ENCODE measurements at places on chromosomes 3 and 15.

GRCh38 chr3:55826731-55827496 lies 339.8 kb upstream of the WNT5A start:
- DNase-seq = no peak

DNA sequence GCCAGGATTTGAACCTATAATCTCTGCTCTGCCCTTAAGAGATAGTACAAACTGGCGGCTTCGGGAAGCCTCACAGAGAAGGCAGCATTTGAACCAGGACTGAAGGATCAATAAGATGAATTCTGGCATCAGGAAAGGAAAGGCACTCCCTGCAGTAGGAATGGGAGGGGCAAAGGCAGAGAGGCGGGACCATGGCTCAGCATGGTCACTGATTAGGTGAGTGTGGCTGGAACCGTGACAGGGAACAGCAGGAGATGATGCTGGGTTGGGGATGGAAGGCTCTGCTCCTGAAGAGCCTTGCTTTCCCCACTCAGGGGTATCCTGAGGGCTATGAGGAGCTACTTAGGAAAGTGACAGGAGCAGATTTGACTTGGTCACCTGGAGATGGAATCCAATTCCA lies 158.5 kb downstream of the FEZF2 start:
- no peak for DNase-seq

GRCh38 chr3:190229632-190230424 lies 92.4 kb downstream of the CLDN1 start:
- no peak for DNase-seq

DNA sequence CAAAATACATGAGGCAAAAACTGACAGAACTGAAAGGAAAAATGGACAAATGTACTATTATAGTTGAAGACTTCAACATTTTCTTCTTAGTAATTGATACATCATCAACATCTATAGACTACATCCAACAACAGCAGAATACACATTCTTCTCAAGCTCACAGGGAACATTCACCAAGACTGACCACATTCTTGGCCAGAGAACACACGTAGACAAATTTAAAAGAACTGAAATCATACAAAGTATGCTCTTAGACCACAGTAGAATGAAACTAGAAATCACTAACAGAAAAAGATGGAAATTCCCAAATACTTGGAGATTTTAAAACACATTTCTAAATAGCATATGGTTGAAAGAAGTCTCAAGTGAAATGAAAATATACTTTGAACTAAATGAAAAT lies 55.1 kb upstream of the NSMCE3 start:
- no peak for DNase-seq

- DNase-seq = no peak
Measured at GRCh38 chr3:7205962-7206361, 345.0 kb downstream of the GRM7 start.

GRCh38 chr3:57682284-57682683 lies 10.6 kb downstream of the DENND6A start:
- DNase-seq = no peak

DNA sequence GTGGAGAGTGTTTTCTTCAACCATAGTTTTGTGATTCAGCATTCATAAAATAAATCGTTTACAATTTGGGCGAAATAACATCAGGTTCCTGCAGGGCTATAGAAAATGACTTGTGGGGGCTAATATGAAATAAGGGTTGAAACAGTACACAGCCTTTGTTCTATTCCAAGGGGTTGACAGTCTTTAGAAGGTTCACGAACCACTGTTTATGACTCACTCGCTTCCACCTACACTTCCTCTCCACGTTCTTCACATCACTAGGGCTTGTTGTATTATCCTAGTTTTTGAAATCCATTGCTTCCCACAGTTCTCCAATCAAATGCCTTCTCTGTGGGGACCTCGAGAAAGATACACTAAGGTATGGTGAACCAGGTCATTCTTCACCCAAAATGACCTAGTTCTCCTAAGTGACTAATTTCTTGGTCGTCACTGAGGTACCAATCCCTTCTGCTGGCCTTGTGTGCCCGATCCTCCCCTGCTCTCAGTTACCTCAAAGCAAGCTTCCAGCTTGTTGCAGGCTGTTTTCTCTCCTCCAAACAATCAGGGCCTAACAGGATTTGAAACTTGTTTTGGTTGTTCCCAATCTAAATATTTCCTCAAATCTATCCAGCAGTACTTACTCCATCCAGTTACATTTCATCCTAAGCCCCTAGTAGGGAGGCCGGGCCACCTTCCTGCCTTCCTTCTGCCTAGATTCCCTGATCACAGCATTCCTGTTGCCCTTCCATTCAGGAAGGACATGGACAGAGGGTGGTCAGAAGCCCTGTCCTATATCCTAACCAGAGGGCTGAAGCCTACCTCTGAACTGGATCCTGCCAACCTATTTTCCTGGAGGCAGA lies 23.1 kb upstream of the TBL1XR1 start:
- no peak for DNase-seq

DNA sequence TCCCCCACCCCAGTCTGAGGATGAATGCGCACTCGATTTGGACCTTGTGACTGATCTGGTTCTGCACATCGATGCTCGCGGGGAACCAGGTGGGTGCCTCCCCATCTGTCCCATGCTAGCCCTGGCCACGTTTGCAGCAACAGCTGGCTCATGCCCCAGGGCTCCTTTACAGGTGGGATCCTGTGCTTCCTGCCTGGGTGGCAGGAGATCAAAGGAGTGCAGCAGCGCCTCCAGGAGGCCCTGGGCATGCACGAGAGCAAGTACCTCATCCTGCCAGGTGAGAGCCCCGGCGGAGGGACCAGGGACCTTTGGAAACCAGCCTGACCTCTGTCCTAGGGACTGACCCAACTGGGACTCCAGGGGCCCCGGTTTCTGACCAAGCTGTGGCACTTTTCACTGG lies 44.3 kb downstream of the DHX30 start:
- DNase-seq = no peak

GRCh38 chr15:45616901-45617323 lies 17.9 kb upstream of the SQOR start:
- DNase-seq = no peak

DNA sequence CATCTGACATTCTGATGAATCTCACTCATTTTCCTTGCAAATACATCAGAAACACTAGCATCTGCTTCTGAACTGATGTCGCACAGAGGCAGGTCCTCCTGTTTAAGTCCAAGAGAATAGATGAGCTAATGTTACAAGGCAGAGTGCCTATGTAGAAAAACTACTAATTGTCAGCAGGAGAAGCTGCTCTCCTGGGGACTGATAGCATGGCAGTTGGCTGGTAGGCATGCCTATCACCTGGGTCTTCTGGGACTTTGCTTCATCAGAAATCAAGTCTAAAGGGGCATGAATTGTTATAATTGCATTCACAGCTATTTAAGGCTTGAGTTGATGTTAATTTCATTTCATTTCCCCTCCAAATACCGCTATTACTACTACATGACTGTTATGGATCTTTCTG lies 457.2 kb downstream of the RAP2B start:
- no peak for DNase-seq

GRCh38 chr15:68385240-68385561 lies 46.8 kb downstream of the ITGA11 start:
- DNase-seq = no peak

- no peak for DNase-seq
Measured at GRCh38 chr15:79431636-79432344, at the start of gene MINAR1. Gene MINAR1 (plus strand): TSS chr15:79432336. CDS start chr15:79456148, 23,812 bp downstream.

Data from NCI-H2107 (cell line).